ENCODE measurements at places on chromosomes 1 and 21. TPM values are rescaled to one million over a fixed set of nuclear protein-coding genes. Genes with fewer than 3 reads are reported as not detected.
A peak's percentile ranks its signal among the peaks of the same experiment; 100 is the strongest.

Gene CHRM3
- total RNA-seq, result 4.5 TPM

Gene CA6
- not detected for total RNA-seq

DNA sequence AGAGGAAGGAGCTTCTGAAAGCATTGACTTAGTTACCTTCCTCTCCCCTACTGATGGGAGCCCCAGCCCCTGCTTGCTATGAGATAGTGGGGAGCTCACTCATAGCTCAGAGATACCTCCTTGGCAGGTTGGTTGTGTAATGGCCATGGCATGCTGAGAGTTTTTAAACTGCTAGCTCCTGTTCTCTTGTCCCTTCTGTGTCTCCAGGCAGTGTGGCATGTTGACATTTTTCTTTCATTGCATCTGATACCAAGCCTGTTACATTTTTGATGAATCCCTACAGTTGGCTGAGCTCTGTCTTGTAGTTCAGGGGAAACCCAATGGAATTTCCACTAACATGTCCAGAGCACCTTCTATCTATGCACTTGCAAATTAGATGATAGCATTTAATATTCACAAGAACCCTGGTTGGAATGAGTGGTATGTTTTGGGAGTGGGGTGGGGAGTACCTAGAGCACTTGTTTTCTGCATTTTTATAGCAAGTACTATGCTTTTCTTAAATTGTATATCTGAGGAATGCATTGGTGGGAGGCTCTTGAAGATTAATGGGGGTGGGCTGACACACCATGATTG, 39.1 kb upstream of the EFCAB14 start:
- DNase-seq, result no peak

Gene ABCA4
- 0.87 TPM for total RNA-seq

DNA sequence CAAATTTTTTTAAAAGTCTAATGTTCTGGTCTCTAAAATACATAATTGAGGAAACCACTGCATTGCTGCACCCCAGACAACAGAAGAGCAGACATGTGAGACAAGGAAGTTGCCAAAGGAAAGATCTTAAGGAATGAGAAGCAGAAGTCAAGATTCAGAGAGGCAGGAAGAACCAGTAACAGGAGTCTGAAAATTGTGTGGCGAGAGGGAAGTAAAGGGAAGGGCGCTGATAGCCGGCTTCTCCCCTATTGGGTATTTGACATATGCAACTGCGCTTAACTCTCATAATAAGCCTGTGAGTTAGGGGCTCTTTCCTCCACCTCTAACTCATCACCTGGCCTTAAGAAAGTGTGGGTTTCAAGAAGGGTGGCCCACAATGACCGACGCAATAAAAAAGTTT, 21.9 kb upstream of the KIF14 start:
- DNase-seq, result no peak

GRCh38 chr1:157142201-157142600, 4.0 kb upstream of the ETV3 start:
- no peak for DNase-seq

GRCh38 chr1:205925736-205926135, 17.5 kb downstream of the SLC26A9 start:
- DNase-seq, result no peak

Gene PPIAL4G
- total RNA-seq, result 0.09 TPM

DNA sequence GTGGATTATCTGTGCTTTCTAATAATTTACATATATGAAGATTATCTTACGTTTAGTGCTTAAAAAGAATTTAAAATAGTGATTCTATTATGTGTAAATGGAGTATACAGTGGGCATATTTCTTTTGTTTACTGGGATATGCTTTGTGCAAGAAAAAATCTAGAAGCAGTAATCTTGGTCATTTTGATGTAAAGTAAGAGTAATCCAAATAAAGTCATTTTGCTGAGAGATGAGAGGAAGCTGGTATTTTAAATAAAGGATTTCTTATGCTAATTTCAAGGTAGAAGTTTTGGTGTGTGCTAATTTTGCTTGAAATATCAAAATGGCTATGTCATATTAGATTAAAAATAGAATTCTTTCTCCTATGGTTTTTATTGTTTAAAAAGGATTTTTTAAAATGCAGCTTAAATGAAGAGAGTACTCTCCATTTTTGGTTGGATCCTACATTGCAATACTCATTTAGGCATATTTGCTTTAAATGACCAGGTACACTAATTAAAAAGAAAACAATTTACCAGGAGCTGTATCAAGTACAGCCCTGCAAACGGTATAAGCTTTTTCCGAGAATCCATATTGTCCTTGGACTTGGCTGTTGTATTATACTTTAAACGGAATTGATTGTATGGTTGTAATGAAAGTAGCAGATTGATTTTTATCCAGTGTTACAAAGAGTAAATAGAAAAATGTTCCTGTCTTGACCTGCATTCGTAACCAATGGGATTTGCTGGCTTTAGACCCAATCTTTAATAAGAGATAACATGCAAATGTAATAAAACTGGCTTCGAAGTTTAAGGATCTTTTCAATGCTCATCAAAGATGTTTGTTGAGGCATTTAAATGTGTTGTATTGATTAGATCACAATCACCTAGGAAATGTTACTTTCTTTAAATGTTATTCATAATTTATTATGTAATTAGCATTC, 574.7 kb downstream of the USP25 start:
- no peak for DNase-seq

Gene MROH7
- 0.34 TPM for total RNA-seq

DNA sequence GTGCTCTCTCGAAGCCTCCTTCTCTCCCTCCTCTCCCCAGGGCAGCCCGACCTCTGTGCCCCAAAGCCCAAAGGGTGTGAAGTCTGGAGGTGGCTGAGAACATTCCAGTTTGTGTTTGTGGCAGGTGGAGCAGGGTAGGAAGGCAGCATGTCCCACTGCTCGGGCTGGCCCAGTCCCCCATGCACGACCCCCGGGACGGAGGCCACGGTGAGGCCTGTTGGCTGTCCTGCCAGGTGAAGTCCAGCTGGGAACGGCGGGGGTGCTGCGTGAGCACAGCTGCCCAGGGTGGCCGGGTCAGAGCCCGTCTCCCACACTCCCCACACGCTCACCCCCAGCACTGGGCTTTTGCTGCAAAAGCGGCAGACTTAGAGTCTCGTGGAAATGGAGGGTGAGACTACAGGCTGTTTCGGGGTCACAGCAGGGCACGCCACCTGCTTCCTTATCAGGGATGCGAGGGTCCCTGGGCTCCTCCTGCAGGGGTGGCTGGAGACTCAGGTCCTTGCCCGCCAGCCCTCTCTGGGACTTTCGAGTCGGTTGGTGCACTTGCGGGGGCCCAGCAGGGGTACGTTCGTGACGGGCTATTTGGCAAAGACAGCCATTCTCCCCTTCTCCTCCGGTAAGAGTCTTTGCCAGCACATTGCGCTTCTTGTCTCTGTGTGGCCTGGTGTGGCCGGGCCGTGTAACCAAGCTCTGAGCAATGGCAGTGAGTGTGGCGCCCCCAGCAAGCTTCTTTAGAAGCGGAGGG, 40.3 kb downstream of the MORN1 start:
- no peak for DNase-seq

- DNase-seq, result no peak
These were observed 57.0 kb downstream of the NRIP1 start for GRCh38 chr21:15007716-15008296.

DNA sequence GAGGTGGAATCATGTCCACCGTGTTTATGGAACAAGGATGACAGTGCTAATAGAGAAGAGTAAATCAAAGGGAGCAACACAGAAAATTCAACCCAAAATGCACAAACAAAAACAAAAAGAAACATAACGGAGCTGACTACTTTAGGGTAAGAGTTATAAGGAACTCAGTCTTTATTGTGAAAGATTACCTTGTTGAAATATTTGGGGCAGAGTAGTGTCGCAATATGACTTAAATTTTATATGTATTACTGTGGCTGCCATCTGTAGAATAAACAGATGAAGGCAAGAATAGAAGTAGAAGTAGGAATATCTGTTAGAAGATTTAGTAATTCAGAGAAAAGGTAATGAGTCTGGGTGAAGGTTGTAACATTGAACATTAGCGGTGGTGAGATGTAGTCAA, 913.9 kb downstream of the BRINP3 start:
- no peak for DNase-seq

DNA sequence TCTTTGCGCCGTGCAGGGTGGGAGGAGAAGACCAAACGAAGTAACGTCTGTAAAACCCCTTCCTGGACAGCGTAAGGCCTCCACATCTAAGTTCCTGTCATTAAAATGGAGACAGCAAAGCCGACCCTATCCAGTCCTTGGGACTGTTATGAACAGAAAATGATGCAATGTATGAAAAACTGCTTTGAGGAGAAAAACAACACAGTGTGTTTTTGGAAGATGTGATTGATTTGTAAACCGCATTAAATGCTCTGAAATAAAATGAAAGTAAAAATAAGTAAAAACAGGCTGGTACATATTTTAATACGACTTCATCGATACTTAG, 827 bp upstream of the URB1 start:
- no peak for DNase-seq

Gene NAV1
- 60.7 TPM for total RNA-seq

GRCh38 chr1:4310396-4310923, 343.9 kb upstream of the AJAP1 start:
- no peak for DNase-seq

DNA sequence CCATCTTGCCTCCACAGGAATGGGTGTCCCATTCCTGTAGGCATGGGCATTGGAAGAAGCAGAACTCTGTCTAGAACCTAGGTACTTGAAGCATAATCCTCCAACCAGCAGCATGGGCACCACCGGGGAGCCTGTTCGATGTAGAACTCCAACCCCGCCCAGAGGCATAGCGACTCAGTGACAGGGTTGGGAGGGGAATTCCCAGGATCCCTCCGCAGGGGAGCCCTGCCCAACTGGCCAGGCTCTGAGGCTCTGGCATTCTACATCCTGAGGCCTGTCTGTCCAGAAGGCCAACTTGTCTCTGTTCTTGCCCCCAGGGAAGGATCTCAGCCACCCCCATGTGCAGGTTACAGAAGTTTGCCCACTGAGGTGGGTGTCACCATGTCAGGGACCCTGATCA, 38.2 kb downstream of the CACNA1S start:
- DNase-seq, result no peak

- no peak for DNase-seq
These were observed 12.7 kb downstream of the SSU72 start for GRCh38 chr1:1561801-1562470.

Gene RBM11
- 6.2 TPM for total RNA-seq

GRCh38 chr21:28771790-28772501, 220.7 kb downstream of the LTN1 start:
- DNase-seq, result no peak

DNA sequence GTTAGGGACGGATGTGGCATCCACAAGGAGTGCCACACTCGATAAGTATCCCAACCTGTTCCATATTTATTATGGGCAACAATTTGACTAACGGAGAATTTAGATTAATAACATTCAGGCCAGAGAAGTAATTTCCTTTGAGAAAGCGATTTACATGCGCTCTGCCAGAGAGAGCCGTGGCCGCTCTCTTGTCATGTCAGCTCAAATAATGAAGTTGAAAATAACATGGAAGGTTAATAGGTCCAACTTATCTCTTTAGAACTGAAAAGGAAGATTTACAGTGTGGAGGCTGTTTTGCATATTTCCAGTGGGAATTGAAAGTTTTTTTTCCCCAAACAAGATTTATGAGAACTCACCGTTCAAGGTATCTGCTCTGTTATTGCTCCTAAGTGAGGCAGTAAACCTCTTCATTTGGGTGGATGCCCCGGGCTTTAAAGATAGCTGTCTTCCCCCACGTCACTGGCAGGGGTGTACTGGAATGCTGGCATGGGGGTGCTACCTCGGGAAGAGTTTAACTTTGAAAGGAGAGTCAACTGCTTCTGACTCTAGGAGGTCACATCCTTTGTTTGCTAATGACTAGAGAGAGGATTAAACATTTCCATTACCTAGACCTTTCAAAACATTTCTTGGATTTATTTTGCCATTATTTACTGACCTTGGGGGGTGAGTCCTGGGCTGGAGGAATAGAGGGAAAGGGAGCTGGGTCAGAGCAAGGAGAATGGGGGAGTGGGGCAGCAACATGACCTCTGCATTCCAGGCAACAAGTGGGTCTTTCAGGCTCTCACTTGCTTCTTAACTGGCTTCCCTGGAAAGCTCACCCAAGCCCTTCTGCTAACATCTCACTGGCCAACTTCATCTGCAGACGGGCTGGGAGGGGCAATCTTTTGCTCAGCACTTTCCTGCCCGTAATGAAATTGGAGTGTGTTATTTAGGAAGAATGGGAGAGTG, 204.2 kb downstream of the CAMTA1 start:
- DNase-seq, result peak; percentile 62

DNA sequence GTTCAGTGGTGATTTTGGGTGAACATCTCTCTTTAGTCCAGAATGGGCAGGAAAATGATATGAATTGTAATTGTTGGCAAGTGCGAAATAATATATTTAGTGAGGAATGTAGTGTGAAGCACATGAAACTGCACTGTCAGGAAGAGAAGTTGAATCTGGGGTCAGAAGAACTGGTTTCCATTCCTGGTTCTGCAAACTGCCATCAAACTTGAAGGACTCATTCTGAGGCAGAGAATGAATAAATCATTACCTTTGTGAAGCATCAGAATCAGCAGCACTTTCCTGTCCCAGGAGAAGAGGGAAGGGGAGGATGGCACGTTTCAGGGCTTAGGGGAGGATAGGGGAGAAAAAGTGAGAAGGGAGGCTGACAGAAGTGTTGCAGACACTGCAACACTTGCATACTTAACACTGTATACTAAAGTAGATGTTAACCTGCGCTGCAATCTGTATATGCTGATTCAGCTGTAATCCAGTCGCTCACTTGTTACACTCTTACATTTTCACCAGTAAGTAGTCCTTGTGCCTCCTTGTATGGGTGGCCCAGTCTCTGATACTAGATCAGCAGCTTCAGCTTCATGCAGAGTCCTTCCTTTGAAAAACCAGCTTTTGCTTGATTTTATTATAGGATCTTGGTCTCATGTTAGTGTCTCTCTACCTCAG, 10.5 kb upstream of the RPTN start:
- DNase-seq, result no peak

GRCh38 chr21:15653710-15654109, 76.1 kb upstream of the USP25 start:
- no peak for DNase-seq

GRCh38 chr1:53557830-53558738, 98.9 kb downstream of the DMRTB1 start:
- DNase-seq, result no peak

DNA sequence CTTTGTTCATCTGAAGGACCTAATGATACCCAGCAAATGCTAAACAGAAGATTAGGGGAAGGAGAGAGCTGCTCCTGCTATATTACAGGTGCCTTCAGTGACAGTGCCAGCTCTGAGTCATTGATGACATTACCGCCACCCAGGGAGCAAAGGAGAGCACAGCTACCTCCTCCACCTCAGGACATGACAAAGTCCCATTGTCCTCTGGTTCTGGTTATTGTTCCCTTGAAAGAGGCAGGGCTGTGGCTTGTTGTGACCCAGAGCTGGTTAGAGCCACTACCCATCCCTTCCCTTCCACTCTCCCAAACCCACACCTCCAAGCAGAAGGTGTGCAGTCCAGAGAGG, 363.5 kb upstream of the DUSP10 start:
- DNase-seq, result no peak

DNA sequence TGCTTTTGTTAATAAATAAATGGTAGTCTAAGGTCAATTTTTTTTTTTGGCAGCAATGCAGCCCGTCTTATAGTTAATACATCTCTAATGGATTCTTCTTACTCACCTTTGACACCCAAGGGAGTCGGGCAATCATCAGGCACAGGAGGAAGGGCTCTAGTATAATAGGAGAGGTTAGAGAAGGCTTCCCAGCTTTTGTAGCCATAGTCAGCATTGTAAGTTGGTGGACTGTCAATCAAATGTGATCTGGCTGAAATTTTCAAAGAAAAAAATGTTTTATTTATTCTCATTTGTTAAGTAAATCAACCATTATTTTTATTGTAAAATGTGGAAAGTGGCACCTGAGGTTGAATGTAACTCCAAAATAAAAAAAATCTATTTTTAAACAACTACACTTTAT, 2.1 kb downstream of the PTGS2 start:
- peak; percentile 5 for DNase-seq

Gene RAB3B
- total RNA-seq, result 19.3 TPM

Gene RHOU
- 47.6 TPM for total RNA-seq

Measured in neural progenitor cell (in vitro differentiated cells).